ENCODE measurements at places on chromosomes 4 and X.

- no peak for DNase-seq
Observed at GRCh38 chr4:78601013-78601412, 49.4 kb downstream of the ANXA3 start.

GRCh38 chrX:150197388-150197787 is 165.7 kb upstream of the MAMLD1 start:
- DNase-seq, result no peak

- no peak for DNase-seq
Observed at GRCh38 chr4:159398236-159398638, 295.4 kb downstream of the RAPGEF2 start.

DNA sequence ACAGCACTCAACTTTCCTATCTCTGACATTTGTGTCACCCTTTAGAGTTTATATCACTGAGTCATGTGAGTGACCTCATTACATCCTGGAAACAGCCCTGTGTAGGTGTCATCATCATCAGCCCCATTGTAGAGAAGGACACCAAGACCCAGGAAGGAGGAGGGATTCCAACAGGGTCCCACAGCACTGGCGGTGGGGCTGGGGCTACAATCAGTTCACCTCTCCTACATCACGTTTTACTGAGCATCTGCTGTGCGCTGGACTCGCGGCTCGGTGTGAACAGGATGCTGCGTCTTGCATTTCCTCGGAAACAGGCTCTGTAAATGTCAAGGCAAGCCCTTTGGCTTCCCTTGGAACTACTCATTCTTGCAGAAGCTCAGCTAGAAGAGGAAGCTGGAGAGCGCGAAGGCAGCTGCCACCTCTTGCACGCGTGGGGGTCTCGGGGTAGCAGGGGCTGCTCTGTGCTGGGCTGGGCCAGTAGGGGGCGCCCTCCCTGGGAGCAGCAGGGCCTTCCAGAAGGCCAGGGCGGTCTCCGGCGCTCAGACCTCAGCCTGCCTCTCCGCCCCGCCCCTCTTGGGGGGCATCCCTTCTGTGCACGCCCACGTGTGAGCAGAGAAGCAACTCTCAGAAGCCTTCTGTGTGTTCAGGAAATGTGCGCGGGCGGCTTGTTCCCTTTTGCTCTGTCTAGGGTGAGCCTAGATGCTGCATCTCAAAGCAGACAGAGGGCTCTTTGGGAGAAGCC is 29.0 kb downstream of the REELD1 start:
- peak; percentile 63 for DNase-seq

GRCh38 chr4:8607603-8608481 is 15.3 kb downstream of the CPZ start:
- DNase-seq, result no peak

GRCh38 chrX:110222497-110223257 is 95.2 kb downstream of the AMMECR1 start:
- DNase-seq, result no peak
